Stomach (tissue), 19 donors: ENCODE measurements at places on chromosomes 7 and 10. TPM values are rescaled to one million over a fixed set of nuclear protein-coding genes. Genes with fewer than 3 reads are reported as not detected.

The GATA3 gene
- 0.12 TPM for polyA plus RNA-seq

The AMPH gene
- 3.1 TPM for polyA plus RNA-seq

The PCGF6 gene
- 6.2 TPM for polyA plus RNA-seq

The HOXA11 gene
- not detected for polyA plus RNA-seq

The GPR15LG gene
- polyA plus RNA-seq, result not detected

The CDK6 gene
- 2.6 TPM for polyA plus RNA-seq

The GNG11 gene
- polyA plus RNA-seq, result 37.8 TPM

The SEPHS1 gene
- polyA plus RNA-seq, result 40.5 TPM

The LRCH4 gene
- polyA plus RNA-seq, result 23.5 TPM

The NPFFR1 gene
- not detected for polyA plus RNA-seq

The PLAU gene
- polyA plus RNA-seq, result 9.9 TPM

The TRPV5 gene
- polyA plus RNA-seq, result not detected

The EN2 gene
- not detected for polyA plus RNA-seq
